ENCODE measurements at places on chromosomes 7 and 10.

DNA sequence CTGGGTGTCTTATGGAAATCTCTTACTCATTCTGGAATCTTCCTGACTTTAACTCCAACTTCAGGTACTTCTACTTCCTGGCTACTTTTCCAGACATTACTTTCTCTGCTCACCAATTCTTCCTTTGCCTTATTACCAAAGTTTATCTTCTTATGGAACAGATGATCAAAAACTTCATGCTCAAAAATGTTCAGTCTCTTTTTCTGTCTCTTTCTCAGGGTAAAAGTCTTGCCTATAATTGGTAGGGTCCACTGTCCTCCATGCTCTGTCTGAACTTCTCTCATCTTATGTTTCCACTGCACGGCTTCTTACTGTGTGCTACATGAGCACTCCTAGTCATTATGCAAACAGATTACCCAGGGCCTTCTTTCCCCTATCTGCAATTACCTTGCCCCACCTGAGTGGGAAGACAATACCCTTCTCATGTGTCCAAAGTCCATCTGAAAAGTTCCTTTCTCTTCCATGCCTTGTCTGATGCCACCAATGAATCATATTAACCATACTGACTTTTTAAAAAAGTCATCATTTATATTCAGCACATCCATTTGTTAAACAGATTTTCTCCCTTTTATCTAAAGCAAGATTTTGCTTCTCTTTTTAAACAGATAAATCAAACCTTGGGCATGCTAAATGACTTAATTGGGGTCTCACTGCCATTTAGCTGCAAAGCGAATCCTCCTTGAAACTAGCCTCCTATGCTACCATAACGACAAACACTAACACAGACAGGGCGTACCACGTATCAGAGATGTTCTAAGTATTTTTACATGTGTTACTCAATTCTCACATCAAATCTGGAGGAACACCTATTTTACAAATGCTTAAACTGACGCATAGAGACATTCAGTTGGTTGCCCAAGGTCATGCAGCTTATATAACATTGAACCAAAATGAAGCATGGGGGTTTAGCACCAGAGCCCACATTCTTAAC is 48.8 kb downstream of the SEMA3C start:
- DNase-seq: no peak

DNA sequence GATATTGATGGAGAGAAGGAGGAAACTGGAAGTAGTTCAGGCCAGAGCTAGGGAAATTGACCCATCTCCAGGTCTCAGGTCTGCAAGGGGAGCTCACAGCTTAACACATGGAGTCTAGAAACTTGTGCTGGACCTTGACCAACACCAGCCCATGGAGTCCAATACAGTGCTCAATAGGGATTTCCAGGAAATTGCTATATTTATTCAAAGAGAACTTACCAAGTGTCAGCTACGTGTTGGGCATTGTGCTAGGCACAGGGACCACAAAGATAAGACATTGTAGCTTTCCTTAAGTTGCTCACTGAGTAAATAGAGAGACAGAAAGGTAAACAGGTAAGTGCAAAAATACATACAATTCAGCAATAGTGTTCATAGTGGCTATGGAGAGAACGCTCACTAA is 72.7 kb upstream of the ATRNL1 start:
- DNase-seq: no peak

DNA sequence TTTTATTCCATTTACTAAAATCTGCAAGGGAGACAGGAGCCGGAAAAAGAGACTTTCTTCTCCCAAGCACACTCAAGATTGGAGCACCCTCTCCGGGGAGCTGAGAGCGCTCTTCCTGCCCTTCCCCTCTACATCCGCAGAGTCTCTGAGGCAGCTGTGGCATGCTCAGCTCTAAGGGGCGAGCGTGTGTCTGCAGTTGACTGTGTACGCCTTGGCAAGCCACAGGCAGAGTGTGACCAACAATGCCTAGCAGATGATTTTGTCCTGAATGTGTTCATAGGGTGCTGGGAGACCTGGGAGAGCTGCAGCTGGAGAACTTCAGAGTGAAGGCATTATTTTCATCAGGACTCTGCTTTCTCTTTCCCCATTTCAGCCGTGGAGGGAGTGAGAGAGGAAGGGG is 20.7 kb downstream of the MTURN start:
- no peak for DNase-seq

DNA sequence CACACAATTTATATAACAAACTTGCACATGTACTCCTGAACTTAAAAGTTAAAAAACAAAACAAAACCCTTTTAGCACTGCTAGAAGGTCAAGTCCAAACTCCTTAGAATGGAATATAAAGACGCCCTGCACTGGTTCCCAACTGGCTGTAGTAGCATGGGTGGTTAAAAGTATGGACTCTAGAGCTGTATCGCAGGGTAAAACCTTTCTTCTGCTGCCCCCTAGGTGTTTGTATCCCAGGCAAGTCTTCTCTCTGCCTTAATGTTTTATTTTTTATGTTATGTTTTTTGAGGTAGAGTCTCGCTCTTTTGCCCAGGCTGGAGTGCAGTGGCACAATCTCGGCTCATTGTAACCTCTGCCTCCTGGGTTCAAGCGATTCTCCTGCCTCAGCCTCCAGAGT is 35.2 kb downstream of the LSMEM1 start:
- no peak for DNase-seq

GRCh38 chr7:142925413-142925812 is 8.1 kb downstream of the TRPV5 start:
- DNase-seq: no peak

- no peak for DNase-seq
Measured at GRCh38 chr7:80632819-80633218, 5.6 kb upstream of the CD36 start.

- DNase-seq: no peak
Measured at GRCh38 chr10:73398024-73398423, 15.8 kb downstream of the ANXA7 start.

DNA sequence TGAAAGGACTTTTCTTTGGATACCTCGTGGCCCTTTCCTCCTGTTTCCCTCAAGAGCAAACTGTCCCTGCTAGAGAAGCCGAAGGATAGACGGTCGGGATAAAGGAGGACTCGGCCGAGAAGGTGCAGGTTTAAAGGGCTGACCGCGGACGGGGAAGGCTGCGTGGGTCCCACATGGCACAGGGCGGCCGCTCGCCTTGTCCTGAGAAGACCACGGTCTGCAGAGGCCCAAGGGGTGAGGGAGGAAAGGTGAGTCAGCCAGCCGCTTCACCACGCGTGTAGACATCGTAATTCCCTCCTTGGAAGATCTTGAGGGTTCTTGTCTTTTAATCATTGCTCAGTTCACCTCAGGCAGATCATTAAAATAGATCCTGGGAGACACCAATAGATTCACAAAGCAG is 253.8 kb downstream of the DPP6 start:
- no peak for DNase-seq

- DNase-seq: no peak
Measured at GRCh38 chr7:91169830-91170191, 94.4 kb upstream of the FZD1 start.

- no peak for DNase-seq
Measured at GRCh38 chr10:101136708-101137121, 5.6 kb downstream of the TLX1 start.

DNA sequence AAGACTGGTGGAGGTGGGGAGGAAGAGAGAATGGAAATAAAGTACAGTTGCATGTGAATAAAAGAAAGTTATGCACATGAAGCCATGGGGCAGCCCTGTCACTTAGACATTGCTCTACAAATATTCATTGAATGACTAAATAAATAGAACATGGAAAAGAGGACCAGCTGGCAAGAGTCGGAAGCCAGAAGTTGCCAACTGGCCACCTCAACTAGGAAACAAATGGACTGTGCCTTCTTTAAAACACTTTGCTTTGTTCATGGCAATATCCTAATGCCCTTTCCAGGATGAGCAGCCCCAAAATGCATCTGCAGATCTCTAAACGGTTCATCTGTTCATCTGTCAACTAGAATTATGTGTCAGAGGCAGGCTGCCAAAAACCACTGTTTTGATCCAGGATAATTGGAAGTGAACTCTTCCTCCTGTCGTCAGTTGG is 157.3 kb downstream of the NOC3L start:
- no peak for DNase-seq

- no peak for DNase-seq
Measured at GRCh38 chr10:119029613-119030420, at the start of gene NANOS1. NANOS1 (plus strand) TSS chr10:119029714; CDS start chr10:119029802, 88 bp downstream.

DNA sequence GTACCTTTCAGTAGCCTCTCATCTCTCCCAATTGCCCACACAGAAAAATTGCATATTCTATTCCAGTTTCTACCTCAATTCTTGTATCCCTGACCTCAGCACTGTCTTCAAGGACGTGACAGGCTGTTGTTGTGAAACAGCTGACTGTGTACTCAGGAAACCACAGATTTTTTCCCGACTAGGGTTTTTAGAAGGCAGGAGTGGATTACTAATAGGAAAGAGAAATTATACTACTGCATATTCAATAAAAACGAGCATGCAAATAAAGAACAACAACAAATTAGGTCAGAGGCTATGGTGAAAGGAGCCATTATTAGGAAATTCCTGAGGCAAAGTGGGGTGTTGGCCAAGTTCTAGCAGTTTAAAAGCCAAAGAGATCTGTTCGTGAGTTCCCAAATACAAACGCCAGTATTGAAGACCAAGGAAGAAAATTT is 93.4 kb downstream of the DOCK4 start:
- no peak for DNase-seq

GRCh38 chr10:3432081-3432825 is 259.7 kb upstream of the PITRM1 start:
- DNase-seq: no peak

GRCh38 chr7:3981281-3981680 is 680.2 kb downstream of the SDK1 start:
- DNase-seq: no peak

DNA sequence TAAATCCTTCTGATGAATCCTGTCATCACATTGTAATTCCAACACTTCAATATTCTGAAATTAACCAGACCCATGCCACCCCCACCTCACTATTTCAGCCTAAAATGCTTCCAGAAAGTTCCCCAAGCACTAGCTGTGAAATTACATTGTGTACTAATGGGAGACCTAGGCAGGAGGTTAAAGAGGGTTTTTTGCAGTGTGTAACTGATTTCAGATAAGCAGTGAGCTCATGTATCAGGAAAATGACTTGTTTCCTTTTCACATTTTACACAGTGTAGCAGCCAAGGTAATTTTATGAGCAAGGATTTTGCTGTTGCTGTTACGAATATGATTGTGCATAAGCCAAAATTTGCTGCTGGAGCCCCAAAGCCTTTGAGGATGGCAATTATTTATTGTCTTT is 129.0 kb downstream of the INHBA start:
- no peak for DNase-seq

DNA sequence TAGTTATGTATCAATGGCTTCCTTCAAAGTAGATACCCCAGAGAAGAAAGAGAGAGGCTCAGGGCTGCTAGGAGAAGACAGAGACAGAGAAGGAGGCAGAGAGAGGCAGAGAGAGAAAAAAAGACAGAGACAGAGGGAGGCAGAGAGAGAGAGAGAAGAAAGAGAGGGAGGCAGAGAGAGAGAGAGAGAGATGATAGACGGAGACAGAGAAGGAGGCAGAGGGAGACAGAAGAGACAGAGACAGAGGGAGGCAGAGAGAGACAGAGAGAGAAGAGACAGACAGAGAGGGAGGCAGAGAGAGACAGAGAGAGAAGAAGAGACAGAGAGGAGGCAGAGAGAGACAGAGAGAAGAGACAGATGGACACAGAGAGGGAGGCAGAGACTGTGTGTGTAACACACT is 187.9 kb downstream of the DNAJB6 start:
- no peak for DNase-seq

Data from stimulated activated CD8-positive, alpha-beta memory T cell treated with anti-CD3 and anti-CD28 coated beads, Interleukin-4, amount 100 ng/mL, for 4 hours (primary cell).